ENCODE measurements at places on chromosomes 7 and 10.
A peak's percentile ranks its signal among the peaks of the same experiment; 100 is the strongest.

DNA sequence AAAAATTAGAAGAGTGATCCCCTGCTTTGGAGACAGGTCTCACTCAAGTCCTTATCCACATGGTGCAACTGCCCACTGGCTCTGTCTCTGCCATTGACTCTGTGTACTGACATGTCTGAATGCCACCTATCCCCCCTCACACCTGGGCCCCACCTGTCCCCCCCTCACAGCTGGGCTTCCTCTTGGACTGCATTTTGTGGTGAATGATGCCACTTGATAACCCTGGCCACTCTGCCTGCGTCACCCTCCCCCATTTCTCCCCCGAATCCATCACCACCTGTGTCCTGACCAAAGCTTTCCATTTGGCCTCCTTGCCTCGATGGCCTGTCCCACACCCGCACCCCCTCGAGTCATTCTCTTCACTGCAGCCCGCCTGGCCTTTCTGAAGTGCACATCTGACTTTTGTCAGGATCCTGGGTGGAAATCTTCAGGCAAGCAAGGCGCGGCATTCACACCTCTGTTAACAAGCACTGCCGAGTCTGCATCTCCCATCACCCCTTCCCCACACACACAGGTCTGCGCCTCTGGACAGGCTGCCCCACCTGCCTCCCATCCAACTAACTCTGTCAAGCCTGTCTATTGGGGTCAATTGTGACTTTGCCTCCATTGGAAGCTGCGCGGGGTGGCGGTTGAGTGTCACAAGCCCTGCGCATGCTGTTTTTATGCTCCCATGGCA, 175.3 kb upstream of the KLF14 start:
- DNase-seq: no peak

DNA sequence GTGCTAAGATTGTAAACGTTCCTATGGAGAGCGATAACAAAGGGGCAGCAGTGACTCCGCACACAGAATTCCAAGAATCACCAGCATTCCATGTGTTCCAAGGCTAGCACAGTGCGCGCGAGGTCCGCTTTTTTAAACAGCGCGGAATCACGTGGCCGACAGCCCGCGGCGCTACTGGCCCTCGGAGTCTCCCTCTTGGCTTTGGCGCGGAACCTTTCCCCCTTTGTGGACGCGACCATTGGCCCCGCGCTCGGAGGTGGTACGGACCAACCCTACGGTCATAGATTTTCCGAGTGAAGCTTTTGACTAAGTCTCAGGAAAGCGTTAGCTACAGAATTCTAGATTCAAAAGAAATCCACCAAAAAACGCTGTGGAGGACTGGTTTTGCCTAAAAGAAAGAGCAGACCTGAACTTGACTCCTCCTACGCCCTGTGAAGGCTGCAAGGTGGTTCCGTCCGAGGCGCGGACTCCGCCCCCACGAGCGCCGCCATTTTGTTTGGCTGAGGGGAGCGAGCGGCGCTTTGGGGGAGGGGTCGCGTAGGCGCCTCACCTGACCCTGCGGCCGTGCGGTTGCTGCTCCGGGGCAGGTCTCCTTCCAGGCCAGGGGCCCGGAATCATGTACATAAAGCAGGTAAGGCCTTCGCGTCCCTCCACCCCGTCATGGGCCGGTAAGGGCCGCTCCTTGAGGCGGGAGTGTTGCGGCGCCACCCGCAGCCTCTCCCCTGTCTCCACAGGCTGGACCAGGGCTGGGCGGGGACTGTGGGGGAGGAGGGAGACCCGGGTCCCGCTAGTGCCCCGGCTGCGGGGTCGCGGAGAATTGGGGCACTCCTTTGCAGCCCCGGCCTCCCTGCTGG, at the start of gene SMC3:
SMC3 (plus strand) TSS at position 495 of the 854 bp plus-strand sequence; CDS start at position 617, 122 bp downstream.
- DNase-seq: peak; percentile 89

DNA sequence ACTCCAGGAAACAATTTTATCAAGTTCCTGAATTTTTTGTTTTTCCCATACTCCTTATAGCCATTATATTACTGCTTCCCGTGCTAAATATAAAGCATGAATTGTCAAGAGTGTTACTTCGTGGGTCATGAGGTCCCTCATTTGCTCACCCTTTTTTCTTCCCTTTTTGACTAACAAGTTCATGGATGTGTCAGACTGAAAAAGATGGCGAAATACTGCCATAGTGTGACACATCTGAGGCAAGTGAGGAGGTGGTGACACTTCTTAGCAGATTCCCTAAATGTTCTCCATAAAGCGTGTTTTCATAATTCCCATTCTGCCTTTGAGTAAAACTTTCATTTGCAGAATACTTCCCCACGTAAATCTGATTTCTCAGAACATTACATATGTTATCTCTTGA, 269.6 kb upstream of the FZD1 start:
- DNase-seq: no peak

DNA sequence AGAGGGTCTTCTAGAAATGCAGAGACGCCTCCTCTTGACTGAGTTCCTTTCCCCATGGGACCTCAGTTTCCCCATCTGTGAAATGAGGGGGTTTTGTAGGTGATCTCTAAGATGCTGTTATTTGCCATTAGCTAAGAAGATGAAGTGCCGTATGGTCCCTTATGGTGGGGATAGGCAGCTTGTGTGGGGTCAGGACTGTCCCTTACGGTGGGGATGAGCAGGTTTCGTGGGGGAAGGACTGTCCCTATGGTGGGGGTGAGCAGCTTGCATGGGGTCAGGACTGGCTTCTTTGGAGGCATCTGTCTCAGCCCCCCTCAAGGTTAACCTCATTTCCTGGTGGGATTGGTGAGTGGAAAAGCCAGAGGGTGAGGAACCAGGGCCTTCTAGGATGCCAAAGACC, 148.3 kb upstream of the GPR26 start:
- no peak for DNase-seq

DNA sequence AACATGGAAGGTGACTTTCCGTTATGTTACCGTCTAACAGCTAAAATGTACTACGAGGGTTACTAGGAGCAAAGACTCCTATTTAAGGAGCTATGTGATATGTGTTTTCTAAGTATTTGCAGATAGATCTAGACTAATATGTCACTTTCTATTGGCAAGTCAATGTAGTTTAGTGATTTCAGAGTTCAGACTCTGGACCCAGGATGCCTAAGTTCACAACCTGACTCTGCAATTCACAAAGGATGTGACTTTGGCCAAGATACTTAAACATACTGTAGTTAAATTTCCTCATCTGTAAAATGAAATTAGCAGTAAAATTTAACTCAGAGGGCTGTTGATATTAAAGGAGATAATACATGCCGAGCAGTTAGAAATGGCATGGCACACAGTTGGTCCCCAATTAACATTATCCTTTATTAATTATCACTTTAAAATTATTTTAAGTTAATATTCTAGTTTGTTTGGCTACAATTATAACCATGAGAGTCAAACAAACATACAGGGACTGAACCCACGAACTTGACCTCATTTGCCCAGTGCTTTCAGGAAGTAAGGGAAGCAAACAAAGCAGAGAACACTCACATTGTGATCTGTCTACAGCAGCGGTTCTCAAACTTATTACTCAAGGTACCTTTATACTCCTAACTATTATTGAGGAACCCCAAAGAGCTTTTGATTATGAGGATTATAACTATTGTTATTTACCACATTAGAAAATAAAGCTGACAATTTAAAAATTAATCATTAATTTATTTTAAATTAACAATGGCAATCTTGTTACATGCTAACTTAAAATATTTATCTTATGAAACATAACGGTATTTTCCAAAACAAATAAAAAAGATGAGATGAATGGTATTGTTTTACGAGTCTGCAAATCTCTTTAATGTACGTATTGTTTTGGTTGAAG, 94.4 kb downstream of the ANK3 start:
- DNase-seq: no peak

DNA sequence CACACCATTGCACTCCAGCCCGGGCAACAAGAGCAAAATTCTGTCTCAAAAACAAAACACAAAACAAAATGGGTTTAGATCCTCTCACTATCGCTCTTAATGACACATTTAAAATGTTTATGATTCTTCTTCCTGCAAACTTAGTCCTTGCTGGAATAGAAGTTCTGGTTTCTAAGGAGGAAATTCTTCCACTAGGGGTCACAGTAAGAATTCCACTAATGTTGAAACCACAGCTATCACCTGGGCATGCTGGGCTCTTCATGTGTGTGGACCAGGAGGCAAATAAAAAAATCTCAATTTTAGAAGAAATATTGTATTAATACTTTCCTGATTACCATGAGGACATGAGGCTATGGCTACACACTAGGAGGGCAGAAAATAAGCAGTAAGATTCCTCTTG, 915.8 kb downstream of the TYW1 start:
- DNase-seq: no peak
